ENCODE measurements at places on chromosomes 13 and 19.

GRCh38 chr19:53907690-53908089, 1.4 kb upstream of the CACNG7 start:
- DNase-seq: no peak

DNA sequence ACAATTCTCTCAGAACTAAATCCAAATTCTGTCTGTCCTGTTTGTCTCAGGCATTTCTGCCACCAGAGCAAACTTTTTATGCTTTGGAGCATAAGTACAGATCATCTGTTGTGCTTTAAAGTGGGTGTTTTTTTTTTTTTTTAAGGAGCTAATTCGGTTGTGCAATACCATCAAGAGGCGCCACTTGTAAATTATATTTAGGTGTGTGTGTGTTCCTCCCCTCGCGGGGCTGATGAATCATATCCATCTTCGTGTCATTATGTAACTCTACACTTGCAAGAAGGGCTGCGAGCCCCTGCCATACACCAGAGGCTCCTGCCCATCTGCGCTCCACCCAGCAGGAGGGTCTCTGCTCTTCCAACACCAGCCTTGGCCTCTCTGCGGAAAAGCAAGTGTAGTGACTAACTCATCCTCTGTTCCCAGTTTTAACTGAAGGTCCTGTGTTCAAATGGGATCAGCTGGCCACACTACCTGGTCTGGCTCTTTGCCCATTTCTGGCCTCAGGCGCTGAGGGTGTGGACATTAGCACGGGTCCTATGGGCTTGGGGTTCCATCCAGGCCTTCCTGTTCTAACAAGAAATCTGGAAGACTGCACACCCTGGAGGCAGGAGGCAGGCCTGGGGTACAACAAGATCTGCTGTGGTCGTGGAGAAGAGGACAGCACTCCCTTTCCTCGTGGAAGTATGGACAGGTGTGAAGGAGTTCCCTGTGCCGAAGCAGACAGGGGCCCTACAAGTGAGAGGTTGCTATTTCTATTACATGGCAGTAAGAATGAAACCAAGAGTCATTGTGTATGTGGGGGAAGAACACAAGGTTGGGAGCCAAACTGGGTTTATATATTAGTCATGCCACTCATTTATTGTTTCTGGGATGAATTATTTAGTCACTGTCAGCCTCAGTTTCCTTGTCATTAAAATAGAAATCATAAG, 96.1 kb upstream of the MBNL2 start:
- DNase-seq: no peak

DNA sequence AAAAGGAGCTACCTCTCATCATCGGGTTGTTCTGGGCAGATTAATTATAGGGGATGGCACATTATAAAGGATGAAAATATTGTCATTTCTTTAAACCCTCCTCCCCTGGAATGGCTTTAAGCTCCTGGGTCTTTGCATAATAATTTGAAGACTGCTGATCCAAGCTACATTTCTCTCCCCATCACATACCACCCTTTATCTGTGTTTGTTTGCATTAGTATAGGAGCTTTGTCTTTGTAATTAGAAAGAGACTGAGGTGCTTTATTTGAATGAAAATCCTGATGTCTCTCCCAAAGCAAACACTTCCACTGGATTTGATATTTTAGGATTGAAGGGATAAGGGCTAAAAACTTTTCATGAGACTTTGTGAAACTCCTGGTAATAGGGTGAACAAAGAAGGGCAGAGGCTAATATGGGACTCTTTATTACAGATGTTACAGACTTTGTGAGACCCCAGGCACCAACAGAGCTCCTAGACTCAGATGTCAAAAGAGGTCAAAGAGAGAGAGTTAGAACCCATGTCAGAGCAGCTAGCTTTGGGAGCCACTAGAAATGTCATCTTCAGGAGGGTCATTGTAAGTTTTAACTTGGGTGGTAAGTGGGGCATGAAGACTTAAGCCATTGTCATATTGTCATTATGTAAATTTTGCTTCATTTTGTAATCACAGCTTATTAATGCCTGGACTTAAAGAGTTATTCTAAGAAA, 75.3 kb upstream of the RXFP2 start:
- DNase-seq: no peak

GRCh38 chr19:52638601-52639000, 446 bp upstream of the ZNF83 start:
- DNase-seq: peak; percentile 7

DNA sequence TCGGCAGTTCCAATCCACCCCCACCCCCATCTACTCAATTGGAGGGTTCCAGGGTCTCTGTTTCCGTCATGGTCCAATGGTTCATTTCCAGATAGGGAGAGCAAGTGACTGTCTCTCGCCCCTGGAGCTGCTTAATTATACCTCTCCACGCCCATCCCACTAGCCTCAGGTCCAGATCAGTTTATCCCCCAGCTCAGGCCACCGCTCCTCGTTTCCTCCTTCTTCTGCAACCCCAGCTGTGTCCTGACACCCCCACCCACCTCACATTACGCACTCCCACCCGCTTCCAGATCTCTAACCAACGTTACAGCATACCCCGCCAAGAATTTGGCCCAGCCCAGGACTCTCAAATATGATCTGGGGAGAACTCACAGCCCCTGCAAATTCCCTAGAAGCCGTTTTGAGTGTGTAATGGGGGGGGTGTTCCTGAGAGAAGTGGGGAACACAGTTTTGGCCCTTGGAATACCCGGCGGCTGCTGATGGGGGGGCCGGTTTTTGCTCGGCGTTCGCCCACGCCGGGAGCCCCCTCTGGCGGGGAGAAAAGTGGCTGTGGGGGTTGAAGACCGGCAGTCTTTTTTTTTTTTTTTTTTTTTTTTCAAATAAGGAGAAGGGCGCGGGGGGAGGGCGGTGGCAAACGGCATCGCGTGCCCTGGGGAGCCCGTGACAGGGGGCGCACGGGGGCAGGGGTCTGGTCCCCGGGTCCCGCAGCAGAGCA, 1.7 kb upstream of the PDE4A start:
- DNase-seq: no peak

- no peak for DNase-seq
Observed at GRCh38 chr13:65943708-65944107, 1286.4 kb downstream of the PCDH9 start.

Measured in suppressor macrophage treated with lipopolysaccharide for 4 hours (primary cell).